Ammon's horn (tissue), 1 donor: ENCODE measurements at places on chromosomes 6 and 20.

- DNase-seq = peak; percentile 52
These were observed 862 bp downstream of the UCKL1 start for GRCh38 chr20:63955281-63955826.

GRCh38 chr6:169109411-169110220 lies 144.0 kb downstream of the THBS2 start:
- no peak for DNase-seq

DNA sequence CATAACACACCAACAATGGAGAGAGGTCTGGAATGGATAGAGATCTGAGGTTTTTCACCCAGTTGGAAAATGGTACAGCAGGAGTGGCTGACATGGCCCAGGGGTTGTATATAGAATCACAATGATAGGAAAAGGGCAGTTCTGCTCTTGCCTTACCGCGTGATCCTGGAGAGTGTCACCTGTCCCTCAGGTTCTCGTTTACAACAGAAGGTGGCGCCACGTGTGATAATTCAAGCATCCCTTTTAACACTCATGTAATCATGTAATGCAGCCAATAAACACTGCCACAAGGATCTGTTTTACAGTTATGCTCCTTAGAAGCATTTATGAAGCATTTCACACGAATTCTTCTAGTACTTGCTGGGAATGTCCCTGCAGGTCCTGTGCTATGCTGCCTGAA lies 12.9 kb upstream of the WFDC2 start:
- no peak for DNase-seq

DNA sequence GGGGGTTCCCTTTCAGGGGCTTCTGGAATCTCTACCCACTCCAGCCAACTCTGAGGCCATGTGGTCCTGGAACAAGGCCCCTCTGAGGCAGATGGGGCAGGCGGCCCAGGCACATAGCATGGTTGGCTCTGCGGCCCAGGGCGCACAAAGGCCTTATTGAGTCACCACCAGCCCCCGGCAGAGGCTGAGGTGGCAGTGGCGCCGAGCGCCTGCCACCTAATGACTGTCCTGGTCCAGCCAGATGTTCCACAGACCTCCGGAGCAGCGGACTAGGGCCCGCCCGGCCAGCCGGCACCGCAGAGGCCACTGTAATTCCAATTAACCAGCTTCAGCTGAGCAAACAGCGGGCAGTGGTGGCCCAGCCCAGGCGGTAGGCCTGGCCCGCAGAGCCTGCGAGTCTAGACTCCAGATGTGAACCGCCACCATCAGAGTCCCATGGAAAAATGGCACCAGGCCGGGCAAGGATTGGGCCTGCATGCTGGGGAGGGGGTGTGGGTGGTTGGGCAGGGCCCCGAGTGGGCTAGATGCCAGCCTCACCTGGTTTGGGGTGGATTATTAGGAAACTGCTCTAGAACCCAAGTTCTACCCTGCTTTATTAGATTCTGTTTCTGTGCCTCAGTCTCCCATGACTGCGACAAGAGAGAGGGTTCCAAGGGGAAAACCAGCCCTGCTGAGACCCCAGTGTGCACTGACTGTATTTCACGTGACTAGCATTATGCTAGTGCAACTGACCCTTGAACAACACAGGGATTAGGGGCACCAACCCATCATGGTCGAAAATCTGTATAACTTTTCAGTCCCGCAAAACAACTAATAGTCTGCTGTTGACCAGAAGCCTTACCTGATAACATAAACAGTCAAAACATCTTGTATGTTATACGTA lies 34.1 kb upstream of the ID1 start:
- peak; percentile 96 for DNase-seq

- no peak for DNase-seq
These were observed 139.0 kb downstream of the PXDC1 start for GRCh38 chr6:3612341-3613041.

GRCh38 chr6:24882835-24883555 lies 52.8 kb downstream of the RIPOR2 start:
- DNase-seq = no peak

- no peak for DNase-seq
These were observed 347.0 kb upstream of the HSF2 start for GRCh38 chr6:122052346-122052900.
